ENCODE measurements at places on chromosomes 1 and 21.

DNA sequence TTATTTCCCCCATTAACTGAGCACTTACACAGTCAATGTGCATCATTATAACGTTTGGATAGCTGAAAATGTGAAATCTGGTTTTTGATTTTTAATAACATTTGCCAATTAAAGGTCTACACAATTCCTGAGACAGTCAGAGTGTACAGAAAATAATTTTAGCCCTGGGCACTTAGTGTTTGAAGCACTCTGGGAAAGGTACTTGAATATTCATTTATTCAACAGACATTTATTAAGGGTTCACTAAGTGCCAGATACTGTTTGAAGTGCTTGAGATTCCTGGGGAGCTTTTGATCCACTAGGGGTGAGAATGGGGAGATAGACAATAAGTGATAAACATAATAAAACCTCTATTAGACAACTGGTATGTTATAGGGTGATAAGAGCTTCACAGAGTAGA is 141.8 kb downstream of the DISC1 start:
- no peak for DNase-seq

GRCh38 chr1:156122519-156123355 is 8.2 kb downstream of the LMNA start:
- DNase-seq = no peak

DNA sequence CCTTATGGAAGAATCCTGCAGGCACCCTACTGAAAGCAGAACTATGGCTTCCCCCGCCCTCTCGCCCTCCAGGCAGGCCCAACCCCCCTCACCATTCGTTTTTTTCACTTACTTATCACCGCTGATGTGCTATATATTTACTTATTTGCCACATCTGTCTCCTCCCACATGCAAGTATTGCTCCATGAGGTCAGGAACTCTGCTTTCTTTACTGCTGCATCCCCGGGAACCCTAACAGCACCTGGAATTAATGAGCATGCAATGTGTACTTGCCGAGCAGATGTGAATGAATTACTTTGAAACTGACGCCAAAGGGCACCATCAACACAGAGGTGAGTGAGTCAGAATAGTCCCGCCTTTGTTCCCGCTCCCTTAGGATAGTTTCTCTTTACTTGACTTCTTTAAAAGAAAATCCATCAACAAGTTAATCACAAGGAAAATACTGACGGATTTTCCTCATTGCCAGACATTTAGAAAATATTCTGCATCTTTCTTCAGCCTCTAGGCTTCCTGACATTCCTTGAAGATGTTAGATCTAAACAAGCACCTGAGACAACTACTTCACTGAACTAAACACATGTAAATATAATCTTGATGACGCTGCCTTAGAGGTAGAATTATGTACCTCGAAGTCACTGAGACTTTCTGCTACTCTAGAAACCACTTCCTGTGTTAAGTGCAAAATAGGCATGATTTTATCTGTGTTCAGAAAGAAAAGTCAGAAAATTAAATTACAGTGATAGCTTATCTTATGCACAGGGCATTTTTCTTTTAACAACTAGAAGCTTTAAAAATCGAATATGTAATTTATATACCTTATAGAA is 17.5 kb upstream of the RAB4A start:
- peak; percentile 86 for DNase-seq

DNA sequence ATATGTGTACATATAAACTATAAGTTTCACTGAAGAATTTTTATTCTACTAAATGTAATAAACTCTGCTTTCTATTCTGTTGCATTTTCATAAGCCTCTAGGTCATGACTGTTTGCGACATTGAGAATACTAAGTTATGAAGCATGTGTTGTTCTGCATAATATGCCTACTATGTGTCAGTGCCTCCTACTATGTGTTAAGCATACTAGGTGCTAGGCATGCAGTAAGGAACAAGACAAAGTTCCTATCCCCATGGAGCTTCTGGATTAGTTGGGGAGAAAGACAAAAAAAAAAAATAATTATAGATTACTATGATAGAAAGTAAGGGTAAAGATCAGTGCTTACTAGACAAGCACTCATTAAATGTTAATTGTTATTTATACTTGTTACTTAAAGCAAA is 1.3 kb downstream of the SDCCAG8 start:
- DNase-seq = no peak

DNA sequence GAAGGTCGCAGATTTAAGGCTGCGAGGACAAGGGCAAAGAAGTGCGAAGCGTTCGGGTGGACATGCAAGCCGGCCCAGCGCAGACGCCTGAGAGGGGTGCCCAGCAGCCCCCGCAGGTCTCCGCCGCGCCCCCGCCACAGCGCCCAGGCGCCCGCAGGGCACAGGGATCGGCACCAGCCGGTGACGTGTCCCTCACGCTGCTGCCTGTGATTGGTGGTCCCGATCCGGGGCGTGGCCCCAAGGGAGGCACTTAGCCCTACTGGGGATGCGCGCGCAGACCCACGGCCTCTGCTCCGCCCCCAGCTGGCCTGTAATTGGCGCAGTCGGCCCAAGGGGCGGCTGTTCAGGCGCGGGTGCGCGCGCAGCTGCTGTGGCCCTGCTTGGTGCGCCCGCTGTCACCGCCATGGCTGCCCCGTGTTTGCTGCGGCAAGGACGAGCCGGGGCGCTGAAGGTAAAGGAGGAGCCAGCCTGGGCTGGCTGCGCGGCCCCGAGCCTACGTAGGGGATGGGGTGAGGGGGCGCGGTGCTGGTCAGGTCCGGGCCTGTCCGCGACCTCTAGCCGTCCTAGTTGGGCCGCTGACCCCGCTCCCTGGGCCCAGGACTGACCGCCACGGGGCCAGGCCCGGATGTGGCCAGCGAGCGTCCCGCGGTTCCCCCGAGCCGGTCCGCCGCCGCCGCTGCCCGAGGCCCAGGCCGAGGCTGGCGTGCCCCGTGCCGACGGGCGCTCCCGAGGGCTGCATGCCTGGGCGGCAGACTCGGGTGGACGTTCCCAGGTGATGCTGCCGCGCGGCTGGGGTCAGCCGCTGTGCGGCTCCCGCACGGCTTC is at the start of gene NDUFV3:
Gene NDUFV3, plus strand, starts transcription at position 379 of the 825 bp plus-strand sequence. Its CDS starts 25 bp downstream, at position 404.
- peak; percentile 100 for DNase-seq

DNA sequence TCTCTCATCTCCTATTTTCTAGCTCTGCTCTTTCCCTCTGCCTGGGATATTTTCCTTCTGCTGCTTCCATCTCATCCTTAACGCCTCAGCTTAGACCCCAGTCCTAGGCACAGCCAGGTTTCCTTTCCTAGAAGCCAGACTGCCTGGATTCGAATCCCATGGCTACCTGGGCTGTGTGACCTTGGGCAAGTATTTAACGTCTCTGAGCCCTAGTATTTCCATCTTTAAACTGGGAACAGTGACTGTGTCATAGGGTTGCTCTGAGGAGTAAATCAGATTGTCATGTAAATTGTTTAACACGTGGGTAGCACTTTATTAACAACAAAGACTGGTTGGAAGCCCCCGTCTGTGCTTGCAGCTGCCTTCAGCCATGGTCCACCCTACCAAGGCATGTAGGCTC is 18.4 kb downstream of the DHRS3 start:
- DNase-seq = no peak

Data from NCI-H1417 (cell line).